Mesothelial cell of epicardium (in vitro differentiated cells): ENCODE measurements at places on chromosomes 11 and 22. TPM values are rescaled to one million over a fixed set of nuclear protein-coding genes. Genes with fewer than 3 reads are reported as not detected.

NCR3LG1 gene
- 4.8 to 5.6 TPM (median 4.9 TPM) in 3 replicates for total RNA-seq

GRCh38 chr22:34781681-34782080, 284.3 kb upstream of the ISX start:
- no peak for DNase-seq

GRCh38 chr11:119093942-119094815, 7.5 kb downstream of the DPAGT1 start:
- peak; percentile 47 for DNase-seq

- no peak for DNase-seq
Measured at GRCh38 chr22:41659941-41660340, 28.7 kb downstream of the SNU13 start.
